Activated T-helper 17 cell treated with anti-CD3 and anti-CD28 coated beads, Interleukin-2, amount 50 U/mL, for 72 hours (primary cell): ENCODE measurements at places on chromosomes 7 and 10. TPM values are rescaled to one million over a fixed set of nuclear protein-coding genes. Genes with fewer than 3 reads are reported as not detected.

The TBXAS1 gene
- total RNA-seq: 22.0 TPM

The CDHR3 gene
- 0.71 TPM for total RNA-seq

The CYTH3 gene
- 2.2 TPM for total RNA-seq

The LLCFC1 gene
- total RNA-seq: not detected

The GJD4 gene
- not detected for total RNA-seq

The KNDC1 gene
- 0.19 TPM for total RNA-seq

The ZNF32 gene
- 7.9 TPM for total RNA-seq

The TFR2 gene
- total RNA-seq: 39.4 TPM

The CPED1 gene
- not detected for total RNA-seq

The HKDC1 gene
- 0.42 TPM for total RNA-seq

The APBB1IP gene
- total RNA-seq: 46.5 TPM

The CFAP70 gene
- 0.74 TPM for total RNA-seq

The TAS2R41 gene
- not detected for total RNA-seq

The MUC12 gene
- 0.93 TPM for total RNA-seq

The SLC29A4 gene
- total RNA-seq: 1.5 TPM

The MARVELD1 gene
- total RNA-seq: 2.0 TPM

DNA sequence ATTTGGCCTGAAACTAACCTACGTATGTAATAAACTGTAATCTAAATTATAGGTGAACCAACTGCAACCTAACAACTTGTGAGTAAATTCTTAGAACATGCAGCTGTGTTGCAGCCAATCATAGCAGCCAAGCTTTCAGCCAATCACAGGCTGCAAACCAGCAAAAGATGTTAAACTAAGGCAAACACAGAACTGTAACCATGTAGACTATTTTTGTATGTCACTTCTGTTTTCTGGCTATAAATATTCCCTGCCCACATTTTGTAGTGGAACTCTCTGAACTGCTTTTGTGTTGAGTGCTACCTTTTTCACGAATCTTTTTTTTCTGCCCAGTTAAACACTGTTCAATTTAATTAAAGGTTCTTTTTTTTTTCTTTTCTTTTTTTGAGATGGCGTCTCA is 28.2 kb upstream of the ZPBP start:
- ATAC-seq: no peak

DNA sequence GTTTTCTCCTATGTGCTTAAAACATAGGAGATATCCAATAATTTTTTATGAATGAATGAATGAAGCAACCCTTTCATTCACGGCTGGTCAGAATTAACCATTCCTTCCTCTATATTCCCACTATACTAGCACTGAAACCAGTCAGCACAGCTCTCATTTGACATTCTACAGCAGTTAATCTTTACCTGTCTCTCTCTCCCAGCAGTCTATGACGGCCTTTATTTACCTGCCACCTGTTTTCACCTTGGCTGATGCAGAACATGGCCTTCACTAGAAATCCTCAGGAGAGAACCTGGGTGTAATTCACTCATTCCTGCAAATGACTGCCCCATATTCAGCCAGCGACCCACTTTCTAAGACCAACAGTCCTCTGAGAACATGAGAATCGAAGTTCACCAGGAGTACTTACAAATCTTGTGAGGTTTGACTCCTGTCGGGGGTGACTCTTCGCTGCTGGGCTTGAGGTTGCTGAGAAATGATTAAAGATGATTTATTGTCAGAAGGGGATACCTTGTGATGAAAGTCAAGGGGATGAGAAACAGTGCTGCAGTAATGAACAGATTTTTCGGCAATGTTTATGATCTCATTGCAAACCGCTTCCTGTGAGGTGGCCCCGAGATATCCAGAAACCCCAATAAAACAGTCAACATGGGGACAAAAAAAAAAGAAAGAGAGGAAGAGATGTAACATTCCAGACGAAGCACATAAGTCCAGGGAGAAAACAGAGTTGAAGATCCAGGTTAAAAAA is 30.9 kb upstream of the PDLIM1 start:
- ATAC-seq: no peak

- peak; percentile 54 for ATAC-seq
Observed at GRCh38 chr10:132387764-132388210, 9.2 kb upstream of the PWWP2B start.

DNA sequence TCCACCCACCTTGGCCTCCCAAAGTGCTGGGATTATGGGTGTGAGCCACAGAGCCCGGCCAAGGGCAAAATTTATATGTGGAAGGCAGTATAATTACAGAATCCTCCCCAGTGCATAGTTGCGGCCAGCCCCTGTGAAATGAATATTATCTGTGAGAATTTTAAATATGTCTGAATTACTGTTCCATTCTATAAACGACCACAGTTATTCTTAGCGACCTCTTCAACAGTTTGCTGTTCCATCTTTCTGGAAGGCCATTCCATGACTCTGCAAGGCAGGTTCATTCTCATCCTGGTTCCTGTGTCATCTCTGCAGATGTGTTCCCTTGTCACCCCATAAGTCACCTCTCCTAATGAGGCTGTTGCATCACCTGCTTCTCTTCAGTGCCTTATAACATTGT is 90.7 kb downstream of the CCDC3 start:
- ATAC-seq: no peak

GRCh38 chr7:101733713-101734475 is 83.5 kb upstream of the CUX1 start:
- no peak for ATAC-seq

DNA sequence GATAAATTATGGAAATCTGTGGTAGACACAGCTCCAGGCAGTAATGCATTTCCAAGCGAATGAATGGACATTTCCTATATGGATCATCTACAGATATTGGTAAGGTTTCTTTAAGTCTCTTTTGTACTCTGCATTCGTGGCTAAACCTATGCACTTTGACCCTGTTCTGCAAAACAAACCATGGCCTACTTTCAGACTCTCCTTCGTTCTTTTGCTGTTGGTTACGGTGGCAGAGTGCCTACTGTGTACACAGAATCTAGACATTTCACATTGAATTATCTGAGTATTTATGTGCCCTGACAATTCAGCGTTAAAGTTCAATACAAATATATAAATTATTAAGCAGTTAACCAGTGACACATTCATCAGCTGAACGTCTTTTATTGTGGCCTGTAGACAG is 93.3 kb downstream of the MGMT start:
- ATAC-seq: no peak

GRCh38 chr7:108112683-108113082 is 17.5 kb downstream of the LAMB4 start:
- no peak for ATAC-seq

DNA sequence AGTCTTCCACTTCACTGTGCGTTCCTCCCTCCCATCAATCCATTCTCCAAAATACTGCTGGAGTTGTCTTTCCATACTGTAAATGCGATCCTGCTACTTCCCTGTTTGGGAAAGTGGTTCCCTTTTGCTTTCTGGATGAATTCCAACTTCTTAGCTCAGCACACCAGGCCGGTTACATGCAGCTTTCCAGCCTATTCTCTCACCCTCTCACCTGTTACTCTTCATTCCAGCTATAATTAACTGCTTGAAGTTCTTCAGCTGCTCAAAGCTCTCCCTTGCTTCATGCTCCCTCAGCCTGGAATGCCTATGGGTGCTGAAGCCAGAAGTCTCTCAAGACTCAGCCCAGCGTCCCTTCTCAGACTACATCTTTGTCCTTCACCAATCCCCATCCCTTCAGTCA is 6.0 kb upstream of the ZNRF2 start:
- ATAC-seq: no peak

DNA sequence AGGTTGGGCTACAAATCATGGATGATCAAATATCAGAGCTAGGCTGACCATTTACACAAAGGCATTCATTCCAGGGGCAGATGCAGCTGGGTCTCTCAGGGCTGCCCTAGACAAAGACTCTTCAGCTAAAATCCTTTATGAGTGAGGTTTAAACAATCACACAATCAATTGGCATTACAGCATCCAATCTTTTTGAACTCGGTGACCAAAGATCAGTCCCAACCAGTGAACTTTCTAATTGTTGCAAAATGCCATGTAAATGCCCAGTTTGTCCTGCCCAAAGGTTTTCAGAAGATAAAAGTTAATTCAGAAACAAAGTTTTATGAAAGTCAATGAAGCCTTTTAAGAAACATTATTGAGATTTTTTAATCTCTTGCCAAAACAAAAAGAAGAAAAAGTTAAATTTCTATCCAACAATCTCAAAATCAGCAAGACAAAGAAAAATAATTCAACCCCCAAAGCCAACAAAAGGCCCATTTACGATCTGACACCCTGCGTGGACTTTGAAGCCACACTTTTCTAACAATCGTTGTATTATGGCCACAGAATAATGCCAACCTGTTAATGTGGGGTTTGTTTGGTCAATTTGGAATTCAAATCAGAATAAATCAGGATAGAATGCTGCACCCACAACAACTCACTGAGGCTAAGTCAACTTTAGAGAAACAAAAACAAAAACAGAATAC is 40.9 kb downstream of the GPR37 start:
- no peak for ATAC-seq

- no peak for ATAC-seq
Observed at GRCh38 chr10:16964576-16965343, 147.5 kb upstream of the RSU1 start.

DNA sequence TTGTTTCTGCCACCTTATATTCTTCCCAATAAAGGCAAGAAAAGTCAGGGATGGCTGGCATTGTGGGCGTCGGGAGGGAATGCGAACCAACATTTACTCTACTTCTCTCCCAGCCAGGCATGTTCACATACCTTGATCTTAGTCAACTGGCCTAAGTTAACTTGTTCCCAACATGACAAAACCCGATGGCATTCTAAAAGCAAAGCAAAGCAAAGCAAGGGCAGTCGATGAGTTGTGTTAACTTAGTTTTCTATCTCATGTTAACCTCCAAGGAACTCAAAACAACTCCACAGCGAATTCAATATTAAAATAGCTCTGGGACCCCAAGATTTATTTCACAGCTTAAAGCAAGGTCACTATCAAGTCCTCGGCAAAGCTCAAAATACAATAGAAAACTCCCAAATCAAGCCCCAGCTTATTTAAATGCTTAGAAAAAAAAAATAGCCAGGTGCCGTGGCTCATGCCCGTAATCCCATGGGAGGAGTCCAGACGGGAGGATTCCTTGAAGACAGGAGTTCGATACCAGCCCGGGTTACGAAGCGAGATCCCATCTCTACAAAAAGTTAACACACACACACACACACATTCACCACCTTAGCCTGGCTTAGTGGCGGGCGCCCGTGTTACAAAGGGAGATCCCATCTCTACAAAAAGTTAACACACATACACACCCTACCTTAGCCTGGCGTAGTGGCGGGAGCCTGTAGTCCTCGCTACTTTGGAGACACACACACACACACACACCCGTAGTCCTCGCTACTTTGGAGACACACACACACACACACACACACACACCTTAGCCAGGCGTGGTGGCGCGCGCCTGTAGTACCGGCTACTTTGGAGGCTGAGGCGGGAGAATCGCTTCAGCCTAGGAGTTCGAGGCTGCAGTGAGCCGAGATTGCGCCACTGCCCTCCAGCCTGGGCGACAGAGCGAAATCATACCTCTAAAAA is 901 bp upstream of the CCNY start:
- peak; percentile 2 for ATAC-seq

- no peak for ATAC-seq
Observed at GRCh38 chr7:106257752-106258151, 27.0 kb downstream of the NAMPT start.

GRCh38 chr7:70923181-70923845 is 208.6 kb upstream of the GALNT17 start:
- no peak for ATAC-seq

DNA sequence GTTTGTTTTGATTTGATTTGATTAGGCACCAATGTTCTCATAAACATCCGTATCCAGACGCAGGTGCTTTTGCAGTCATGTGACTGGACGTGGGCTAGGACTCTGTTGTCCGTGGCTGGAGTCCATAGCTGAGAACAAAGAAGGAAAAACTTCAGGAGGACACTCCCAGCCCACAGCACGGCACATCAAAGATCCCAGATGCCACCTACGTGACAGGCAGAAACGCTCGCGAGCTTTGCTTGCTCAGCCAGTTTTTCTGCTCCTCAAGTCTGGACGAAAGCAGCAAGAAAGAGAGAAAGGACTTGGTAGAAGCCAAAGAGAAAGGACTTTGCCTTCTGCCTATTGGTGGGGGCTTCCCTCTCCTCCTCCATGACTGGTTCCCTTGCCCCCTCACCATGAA is 6.9 kb upstream of the ZKSCAN1 start:
- ATAC-seq: no peak

GRCh38 chr10:120456143-120456625 is 843 bp upstream of the PLPP4 start:
- no peak for ATAC-seq

DNA sequence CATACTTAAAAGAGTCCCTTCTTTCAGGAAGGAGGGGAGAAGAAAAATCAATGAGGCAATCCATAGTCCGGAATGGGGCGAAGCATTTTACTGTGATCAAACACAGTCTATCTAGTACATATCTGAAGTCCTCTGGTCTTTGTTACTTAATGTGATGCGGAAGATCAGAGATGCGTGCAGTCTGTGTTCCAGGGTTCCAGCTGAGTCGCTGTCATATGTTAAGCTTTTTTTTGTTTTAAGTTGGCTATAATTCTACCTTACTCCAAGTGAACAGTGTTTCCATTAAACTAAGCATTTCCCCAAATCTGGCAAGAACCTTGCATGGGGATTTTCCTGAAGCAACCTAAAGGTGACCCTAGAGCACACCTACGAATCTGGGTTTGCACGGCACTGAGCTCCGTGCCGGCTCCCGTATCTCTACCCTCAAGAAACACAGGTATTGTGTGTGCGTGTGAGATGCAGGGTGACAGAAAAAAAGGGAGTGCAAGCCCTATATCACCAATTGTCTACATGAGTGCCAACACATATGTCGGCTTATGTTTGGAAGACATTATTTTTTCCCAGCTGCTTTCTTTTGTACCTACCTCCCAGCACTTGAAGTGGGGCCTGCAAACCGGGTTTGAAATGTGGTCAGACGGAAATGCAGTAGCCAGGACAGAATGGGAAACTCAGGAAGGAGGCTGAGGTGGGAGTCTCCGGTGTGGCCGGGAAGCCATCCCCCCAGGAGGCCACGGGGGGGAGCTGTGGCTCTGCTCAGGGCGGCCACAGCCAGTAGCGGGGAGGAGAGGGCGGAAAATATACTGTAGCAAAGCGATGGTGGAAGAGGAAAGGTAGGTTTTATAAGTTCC is 435.8 kb upstream of the MGMT start:
- peak; percentile 44 for ATAC-seq

DNA sequence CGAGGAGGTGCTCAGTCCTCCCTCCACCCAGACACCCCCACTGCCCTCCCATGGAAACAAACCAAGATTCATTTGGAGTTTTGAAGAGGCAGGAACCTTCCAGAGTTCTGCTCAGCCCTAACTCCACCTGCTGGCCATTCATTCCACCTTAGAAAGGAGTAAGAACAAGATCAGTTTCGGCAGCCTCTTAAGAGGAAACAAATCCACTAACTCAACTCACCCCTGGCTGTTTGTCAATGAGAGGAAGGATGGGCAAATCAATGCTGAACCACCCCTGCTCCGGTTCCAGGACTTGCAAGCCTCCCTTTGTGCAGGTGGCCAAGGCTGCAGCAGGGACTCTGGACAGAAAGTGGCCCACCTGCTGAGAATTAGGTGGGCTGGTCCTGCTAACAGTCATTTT is 26.2 kb downstream of the CCDC3 start:
- ATAC-seq: no peak

DNA sequence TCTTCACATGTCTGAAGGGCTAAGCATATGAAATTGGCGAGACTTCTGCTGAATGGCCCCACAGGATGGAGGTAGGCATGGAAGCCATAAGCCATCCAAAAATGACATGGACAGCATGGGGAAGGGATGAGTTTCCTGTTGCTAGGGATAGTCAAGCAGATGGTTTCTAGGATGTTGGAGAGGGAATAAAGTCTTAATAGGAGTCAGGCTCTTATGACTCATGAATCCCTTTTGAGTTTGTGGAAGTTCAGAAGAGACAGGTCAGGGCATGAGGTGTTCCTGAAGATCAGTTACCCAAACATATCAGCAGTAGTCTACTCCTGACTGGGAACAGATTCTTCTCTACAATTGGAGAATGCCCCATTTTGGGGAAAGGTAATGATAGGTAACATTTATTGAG is 243.9 kb downstream of the REEP3 start:
- no peak for ATAC-seq
